Panc1 (cell line): ENCODE measurements at places on chromosomes 3 and 15.
A peak's percentile ranks its signal among the peaks of the same experiment; 100 is the strongest.

DNA sequence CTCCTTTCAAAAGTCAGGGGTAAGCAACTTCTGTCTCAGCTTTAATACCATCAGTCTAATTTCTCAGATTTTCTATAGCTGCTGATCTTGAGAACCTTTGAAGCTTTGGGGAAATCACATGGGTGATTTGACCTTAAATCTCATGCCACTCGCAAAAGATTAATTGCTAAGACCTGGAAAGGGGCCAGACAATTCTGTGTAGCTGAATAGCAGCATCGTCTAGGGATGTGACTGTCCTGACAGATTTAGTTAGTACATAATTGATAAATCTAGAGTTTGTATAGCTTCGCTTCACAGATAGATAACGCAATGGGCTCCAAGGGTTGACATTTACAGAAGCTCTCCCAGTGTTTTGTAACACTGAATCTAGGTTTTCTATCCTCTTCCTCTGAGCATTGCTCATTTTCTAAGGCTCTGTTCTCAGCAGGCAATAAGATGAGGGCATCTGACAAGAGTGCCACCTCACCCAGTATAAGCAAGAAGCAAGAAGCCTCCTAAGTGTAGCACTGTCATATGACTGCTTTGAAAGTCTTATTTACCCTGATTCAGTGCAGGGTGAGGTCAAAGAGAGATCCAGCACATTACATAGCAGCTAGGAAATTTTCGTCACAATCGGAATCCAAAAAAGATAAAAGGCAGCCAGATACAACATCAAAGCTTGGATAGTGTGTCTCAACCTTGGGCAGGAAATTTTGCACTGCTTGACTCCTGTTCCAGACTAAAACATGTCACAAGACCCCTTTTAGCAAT is 47.7 kb upstream of the DUT start:
- H3K4me3 ChIP-seq, result no peak overlapping the region
- H3K36me3 ChIP-seq, result no peaks in the 10 kb centered on the region
- DNase-seq, result no peak
- H3K27ac ChIP-seq, result no peak overlapping the region

DNA sequence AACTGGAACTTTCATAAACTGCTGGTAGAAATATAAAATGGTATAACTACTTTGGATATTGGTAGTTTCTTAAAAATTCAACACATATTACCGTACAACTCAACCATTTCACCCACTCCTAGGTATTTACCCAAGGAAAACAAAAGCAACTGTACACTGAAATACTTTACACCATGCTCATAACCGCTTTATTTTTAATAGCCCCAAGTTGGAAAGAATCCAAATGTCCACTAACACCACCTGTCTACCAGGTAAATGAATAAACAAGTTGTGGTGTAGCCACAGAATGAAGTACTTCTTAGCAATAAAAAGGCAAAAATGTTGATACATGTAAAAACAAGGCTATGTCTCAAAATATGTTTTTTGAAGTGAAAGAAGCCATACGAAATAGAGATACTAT is 215.9 kb upstream of the PEX5L start:
- H3K4me3 ChIP-seq, result no peak overlapping the region
- no peak for DNase-seq

- no peaks in the 10 kb centered on the region for H3K4me1 ChIP-seq
- H3K27ac ChIP-seq, result no peak overlapping the region
- H3K36me3 ChIP-seq, result no peaks in the 10 kb centered on the region
- no peak for DNase-seq
- H3K4me3 ChIP-seq, result no peak overlapping the region
- no peaks in the 10 kb centered on the region for H3K27me3 ChIP-seq
Observed at GRCh38 chr3:17501745-17502144, 240.7 kb downstream of the TBC1D5 start.

DNA sequence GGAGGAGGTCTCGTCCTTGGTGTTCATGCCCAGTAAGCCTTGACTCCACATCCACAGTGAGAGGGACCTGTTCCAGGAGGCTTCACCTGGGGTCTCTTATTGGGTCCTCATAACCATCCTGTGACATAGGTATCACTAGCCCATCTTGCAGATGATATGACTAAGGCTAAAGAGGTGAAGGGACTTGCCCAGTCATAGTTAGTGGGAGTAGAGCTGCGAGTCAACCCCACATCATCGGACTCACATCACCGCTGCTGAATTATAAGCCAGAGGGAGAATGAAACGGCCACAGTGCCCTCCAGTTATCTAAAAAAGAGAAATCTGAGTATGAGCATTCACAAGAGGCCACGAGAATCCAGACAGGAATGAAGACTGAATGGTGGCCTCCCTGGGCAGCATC is 66.0 kb downstream of the MESD start:
- no peak overlapping the region for H3K4me3 ChIP-seq
- H3K4me1 ChIP-seq, result no peaks in the 10 kb centered on the region
- no peaks in the 10 kb centered on the region for H3K27me3 ChIP-seq
- no peak overlapping the region for H3K27ac ChIP-seq

GRCh38 chr3:152581951-152582350 is 253.0 kb upstream of the P2RY1 start:
- no peak overlapping the region for H3K4me3 ChIP-seq
- H3K36me3 ChIP-seq, result no peaks in the 10 kb centered on the region
- H3K27ac ChIP-seq, result no peak overlapping the region
- no peak for DNase-seq
- 0 out of 2 replicates have a peak, but pooled peaks cover 3% of the 10 kb centered on the region for H3K27me3 ChIP-seq

DNA sequence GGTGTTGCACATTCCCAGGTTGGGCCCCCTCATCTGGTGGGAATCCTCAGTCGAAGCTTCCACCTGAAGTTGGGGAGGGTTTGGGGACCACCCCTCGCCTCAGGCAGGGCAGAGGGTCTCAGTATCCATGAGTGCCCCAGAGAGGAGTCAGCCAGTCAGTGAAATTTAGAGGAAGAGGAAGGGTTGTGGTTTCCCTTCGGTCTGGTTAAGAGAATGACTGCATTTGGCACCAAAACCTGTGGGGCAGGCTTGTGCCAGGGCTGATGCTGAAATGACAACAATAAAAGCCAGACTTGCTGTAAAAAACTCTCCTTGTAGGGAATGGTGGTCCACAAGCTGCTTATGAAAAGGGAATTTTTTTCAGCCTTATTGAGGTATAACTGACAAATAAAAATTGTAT is 22.6 kb downstream of the LMCD1 start:
- no peak overlapping the region for H3K4me3 ChIP-seq
- no peak overlapping the region for H3K27ac ChIP-seq
- H3K4me1 ChIP-seq, result no peaks in the 10 kb centered on the region
- no peaks in the 10 kb centered on the region for H3K36me3 ChIP-seq

GRCh38 chr3:127212711-127213110 is 19.8 kb downstream of the PRR23E start:
- H3K4me3 ChIP-seq, result no peak overlapping the region
- no peaks in the 10 kb centered on the region for H3K4me1 ChIP-seq
- DNase-seq, result no peak
- H3K36me3 ChIP-seq, result no peaks in the 10 kb centered on the region

GRCh38 chr3:159936541-159936940 is 52.1 kb upstream of the IL12A start:
- no peaks in the 10 kb centered on the region; the same call in 1 of the 2 replicates for H3K27me3 ChIP-seq
- no peaks in the 10 kb centered on the region for H3K4me1 ChIP-seq
- H3K27ac ChIP-seq, result no peak overlapping the region
- no peaks in the 10 kb centered on the region for H3K36me3 ChIP-seq
- H3K4me3 ChIP-seq, result no peak overlapping the region

GRCh38 chr3:9820543-9820942 is 10.5 kb downstream of the TTLL3 start:
- no peak for DNase-seq
- no peaks in the 10 kb centered on the region for H3K27me3 ChIP-seq
- H3K4me3 ChIP-seq, result no peak overlapping the region
- H3K36me3 ChIP-seq, result no peaks in the 10 kb centered on the region
- no peaks in the 10 kb centered on the region for H3K4me1 ChIP-seq
- H3K27ac ChIP-seq, result no peak overlapping the region

GRCh38 chr3:119194237-119195150 is 21.1 kb downstream of the UPK1B start:
- H3K4me1 ChIP-seq, result no peaks in the 10 kb centered on the region
- DNase-seq, result no peak
- no peak overlapping the region for H3K4me3 ChIP-seq
- no peaks in the 10 kb centered on the region for H3K36me3 ChIP-seq
- no peak overlapping the region for H3K27ac ChIP-seq

DNA sequence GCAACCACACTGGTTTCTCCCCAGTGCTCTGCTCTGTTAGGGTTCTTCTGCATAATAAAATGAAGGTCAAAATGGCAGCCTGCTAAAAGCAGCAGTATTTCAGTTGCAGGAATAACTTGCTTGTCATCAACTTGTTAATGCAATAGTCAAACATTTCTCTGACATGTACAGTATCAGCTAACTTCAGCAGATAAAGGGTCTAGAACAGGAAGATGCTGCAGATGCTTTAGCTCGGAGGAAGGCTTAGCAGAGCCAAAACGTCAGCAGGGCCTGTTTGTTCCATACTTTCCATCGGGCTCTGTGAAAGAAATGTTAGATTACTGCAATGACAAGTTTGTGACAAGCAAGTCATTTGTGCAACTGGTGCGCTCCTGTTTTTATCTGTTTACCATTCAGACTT is 291.9 kb downstream of the TIGIT start:
- DNase-seq, result no peak
- H3K36me3 ChIP-seq, result no peaks in the 10 kb centered on the region

GRCh38 chr3:107767897-107768605 is 245.3 kb downstream of the BBX start:
- no peak overlapping the region for H3K27ac ChIP-seq
- H3K4me3 ChIP-seq, result no peak overlapping the region
- no peaks in the 10 kb centered on the region for H3K36me3 ChIP-seq
- no peaks in the 10 kb centered on the region; the same call in 1 of the 2 replicates for H3K27me3 ChIP-seq

DNA sequence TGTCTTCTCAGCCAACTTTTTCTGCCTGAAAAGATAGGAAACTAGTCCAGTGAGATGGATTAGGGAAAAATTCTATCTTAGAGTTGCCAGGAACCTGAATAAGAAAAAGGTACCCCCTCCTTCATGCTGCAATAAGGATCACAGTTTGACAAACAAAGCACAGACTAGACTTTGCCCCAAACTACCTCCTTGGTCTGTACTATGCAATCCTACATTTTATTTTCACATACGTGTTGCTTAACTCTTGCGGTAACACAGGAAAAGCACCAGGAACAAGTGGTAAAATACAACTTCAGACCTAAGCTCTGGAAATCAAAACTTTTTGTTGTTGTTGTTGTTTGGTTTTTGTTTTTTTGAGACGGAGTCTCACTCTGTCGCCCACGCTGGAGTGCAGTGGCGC is 11.3 kb upstream of the IL12A start:
- H3K4me1 ChIP-seq, result no peaks in the 10 kb centered on the region
- no peak for DNase-seq
- H3K36me3 ChIP-seq, result no peaks in the 10 kb centered on the region
- no peak overlapping the region for H3K27ac ChIP-seq
- H3K27me3 ChIP-seq, result peaks cover 7% of the 10 kb centered on the region
- H3K4me3 ChIP-seq, result no peak overlapping the region

- H3K27ac ChIP-seq, result no peak overlapping the region
- no peak for DNase-seq
- H3K36me3 ChIP-seq, result no peaks in the 10 kb centered on the region
- H3K4me3 ChIP-seq, result no peak overlapping the region
- peaks cover 6% of the 10 kb centered on the region; the same call in 1 of the 2 replicates for H3K27me3 ChIP-seq
Observed at GRCh38 chr15:60647246-60647645, 168.3 kb upstream of the ICE2 start.

DNA sequence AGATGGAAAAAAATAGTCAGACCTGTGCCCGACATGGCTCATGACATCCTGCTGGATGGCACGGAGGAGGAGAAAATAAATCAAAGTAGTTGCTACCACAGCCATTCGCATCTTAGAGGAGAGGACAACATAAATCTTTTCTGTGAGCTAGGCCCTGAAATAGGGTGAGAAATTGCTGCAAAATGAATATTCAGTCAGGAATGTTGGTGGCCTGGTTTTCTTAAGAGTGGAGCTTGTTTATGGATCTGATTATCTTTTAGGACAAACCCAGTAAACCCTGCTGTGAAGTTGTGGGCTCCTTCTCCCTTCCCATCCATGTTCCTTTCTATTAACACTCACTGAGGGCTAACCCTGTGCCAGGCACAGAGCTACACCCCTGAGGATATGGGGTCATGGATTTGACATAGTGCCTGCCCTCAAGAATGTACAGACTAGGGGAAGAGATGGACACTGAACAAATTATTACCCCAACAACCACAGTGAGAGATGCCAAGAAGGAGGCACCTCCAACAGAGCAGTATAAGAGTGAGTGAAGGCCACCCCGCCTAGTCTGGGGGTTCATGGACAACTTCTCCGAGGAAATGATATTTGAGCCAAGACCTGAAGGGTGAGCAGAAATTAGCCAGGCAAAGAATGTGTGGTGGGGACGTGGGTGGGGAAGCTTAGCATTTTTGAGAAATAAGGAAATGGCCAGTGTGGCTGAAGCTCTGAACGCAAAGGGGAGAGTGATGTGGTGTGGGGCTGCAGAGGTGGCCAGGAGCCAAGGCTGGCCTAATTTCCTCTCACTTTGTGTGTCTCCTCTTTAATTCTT is 68.9 kb upstream of the ARL8B start:
- no peaks in the 10 kb centered on the region for H3K36me3 ChIP-seq
- no peak overlapping the region for H3K4me3 ChIP-seq
- no peak overlapping the region for H3K27ac ChIP-seq
- H3K27me3 ChIP-seq, result no peaks in the 10 kb centered on the region
- H3K4me1 ChIP-seq, result peaks cover 4% of the 10 kb centered on the region; the same call in 1 of the 2 replicates

GRCh38 chr3:183193762-183194689 is 31.5 kb upstream of the LAMP3 start:
- peaks cover 15% of the 10 kb centered on the region for H3K4me1 ChIP-seq
- no peaks in the 10 kb centered on the region for H3K27me3 ChIP-seq
- peak overlapping the region; percentile 25 for H3K4me3 ChIP-seq
- H3K36me3 ChIP-seq, result no peaks in the 10 kb centered on the region

DNA sequence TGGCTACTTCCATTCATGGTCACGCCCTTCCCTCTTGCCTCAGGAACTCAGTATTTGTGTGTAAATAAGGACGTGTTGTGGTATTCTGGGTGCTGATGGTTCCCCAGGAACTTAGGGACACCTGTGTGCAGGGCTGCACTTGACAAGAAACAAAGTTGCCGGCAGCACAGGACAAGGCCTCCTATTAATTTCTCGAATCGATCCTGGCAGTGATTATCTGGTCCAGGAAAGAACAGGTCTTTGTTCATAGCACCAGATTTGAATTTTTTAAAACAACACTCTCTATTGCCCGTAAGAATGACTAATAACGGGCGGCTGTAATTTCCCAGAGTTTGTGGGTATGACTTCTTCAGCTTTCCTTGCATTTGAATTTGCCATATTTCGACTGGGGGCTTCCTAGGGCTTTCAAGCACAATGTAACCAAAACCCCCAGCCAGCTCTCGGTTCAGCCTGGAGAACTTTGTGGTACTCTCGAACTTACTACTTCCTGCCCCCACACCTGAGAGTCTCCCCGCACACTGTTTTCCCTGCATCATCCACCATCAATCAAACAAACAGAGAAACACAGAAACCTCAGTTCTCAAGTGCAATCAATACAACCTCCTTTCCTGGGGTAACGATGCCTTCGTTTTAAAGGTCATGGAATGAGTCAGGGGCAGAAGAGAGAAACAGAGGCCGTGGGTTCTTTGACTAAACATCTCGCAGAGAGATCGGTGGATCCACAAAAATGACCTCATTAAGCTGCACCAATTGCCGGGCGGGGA is 241.7 kb upstream of the ICE2 start:
- no peaks in the 10 kb centered on the region for H3K4me1 ChIP-seq
- H3K4me3 ChIP-seq, result no peak overlapping the region
- DNase-seq, result no peak
- no peak overlapping the region for H3K27ac ChIP-seq
- H3K27me3 ChIP-seq, result peaks cover 3% of the 10 kb centered on the region
